ENCODE measurements at places on chromosomes 12 and 14.

DNA sequence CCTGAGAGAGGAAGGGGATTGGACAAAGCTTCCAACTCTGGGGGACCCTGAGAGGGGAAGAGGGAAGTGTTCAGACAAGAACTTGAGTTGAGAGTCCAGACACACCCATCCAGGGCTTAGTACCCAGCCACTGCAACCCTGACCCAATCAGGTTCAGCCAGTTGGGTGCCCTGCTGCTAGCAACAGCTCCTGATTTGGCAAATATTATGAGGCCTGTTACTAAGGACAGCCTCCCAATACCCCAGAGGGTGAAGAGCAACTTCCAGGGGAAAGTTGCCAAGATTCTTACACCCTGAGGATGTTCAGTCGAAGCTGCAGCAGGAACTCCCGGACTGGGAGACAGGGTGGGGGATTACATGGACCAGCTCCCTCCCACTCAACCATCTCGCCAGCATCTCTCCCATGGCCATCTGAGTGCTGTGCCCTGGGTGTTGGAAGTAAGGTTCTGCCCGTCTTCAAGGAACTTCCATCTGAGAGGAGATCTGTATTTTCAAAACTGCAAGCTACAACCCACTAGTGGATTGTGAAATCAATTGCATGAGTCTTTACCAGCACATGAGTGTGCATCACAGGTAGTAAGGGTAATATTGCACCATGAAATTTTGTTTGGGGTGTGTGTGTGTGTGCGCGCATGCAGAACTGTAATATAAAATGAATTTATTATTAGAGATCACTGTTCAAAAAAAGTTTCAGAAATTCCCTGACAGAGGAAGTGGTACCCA is 11.5 kb upstream of the KRT78 start:
- DNase-seq = no peak

DNA sequence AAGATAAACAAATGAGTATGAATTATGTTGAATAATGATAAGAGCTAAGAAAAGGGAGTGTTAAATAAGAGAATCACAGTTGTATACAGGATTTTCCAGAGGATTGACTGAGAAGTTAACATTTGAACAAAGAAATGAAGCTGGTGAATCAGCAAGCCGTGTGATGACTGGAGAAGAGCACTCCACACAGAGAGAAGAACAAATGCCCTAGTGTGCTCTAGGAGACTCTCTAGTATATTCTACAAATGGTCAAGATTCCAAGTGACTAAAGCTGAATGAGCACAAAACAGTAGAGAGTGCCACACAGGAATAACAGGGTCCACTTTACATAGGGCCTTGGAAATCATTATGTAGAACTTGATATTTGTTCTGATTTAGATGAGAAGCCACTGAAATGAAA is 587.1 kb upstream of the ATXN7L3B start:
- no peak for DNase-seq

DNA sequence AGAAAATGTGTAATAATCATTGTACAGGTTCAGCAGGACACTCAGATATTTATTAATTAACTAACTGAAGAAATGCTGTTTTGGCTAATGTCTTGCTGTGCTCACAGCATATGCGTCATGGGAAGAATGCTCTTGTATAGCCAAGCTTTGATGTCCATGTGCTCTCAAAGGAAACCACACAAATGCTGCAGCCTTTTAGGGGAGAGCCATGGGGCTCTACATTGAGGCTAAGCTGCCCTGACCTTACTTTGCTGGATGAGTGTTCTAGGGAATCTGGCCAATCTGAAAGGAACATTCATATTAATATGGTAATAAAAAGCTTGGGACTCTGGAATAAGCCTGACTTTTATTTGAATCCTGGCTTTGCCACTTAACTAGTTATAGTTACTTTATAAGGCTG is 9.5 kb upstream of the CRADD start:
- DNase-seq = no peak

DNA sequence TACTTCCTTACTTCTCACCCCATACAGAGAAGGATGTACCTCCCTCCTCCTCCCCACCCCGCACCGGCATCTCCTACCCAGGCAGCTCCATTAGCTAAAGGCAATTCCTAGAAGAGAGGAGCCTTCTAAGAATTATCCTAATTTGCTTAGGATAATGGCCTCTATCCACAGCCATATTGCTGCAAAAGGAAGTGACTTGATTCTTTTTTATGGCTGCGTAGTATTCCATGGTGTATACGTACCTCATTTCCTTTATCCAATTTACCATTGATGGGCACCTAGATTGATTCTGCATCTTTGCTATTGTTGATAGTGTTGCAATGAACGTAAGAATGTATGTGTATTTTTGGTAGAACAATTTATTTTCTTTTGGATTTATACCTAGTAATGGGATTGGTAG is 189.7 kb downstream of the PCNX1 start:
- no peak for DNase-seq

DNA sequence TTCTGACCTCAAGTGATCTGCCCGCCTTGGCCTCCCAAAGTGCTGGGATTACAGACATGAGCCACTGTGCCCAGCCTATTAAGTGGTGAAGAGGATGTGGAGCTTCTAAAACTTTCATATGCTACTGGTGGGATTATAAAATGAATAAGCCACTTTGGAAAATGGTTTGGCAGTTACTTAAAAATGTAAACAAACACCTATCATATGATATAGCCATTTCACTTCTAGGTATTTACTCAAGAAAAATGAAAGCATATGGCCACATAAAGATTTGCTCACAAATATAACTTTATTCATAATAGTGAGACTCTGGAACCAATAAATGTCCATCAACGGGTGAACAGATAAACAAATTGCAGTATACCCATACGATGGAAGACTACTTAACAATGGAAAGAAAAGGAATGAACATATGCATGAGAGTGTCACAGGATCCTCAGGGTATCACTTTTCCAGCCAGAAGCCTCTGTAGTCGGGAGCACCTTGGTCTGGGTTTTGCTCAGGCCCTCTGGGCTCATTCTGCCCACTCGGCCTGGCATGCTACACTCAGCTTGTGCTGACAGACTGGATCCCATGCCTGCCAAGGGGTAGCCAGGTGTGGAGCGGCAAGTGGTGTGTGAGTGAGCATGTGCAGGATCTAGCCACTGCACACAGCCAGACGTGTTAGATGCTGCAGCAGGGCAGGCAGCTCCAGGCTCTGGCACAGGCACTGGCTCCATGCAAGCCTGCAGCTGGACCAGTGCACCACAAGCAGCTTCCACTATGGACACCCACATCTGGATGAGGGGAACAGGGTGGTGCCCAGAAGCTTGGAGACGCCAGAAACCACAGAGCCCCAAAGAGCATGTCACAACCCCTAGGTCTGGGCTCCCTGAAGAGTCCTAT is 213.2 kb upstream of the DIO3 start:
- no peak for DNase-seq

DNA sequence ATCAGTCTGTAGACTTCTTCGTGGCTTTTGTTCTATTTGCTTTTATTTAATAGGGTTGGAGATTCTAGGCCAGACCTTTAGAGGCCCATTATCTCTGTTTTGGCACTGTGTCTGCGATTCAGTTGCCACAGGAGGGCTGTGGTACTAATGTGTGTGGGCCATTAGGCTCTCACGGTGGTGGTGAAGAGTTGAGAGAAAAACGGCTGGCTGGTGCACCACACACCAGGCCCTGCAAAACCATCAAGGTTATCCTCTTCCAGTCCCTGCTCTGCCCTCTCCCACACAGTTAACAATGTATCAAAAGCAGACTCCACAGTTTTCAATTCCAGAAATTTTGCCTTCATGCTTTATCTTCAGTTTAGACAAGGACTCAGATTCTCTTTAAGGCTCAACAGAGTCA is 97.7 kb downstream of the MYF5 start:
- DNase-seq = no peak

DNA sequence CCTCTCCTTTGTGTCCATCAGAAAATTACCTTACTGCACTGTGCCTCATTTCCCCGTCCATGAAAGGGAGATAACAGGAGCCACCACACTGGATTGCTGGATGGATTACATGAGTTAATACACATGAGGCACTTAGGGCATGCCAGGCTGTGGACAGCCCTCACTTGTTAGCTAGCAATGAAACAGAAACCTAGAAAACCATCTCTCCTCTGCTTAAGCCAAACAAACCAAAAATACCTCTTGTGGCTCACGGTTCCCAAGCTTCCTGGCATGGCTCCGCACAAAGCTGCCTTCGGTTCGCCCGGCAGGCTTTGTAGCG is 660 bp upstream of the HCFC2 start:
- no peak for DNase-seq

GRCh38 chr14:103562429-103563225 is at the start of the genes BAG5 and COA8:
TSS of gene BAG5 (minus strand) at chr14:103562657. CDS start at chr14:103561164, 1,493 bp downstream.
TSS of gene COA8 (plus strand) at chr14:103562960. CDS start at chr14:103563002, 42 bp downstream.
- DNase-seq = peak; percentile 99

GRCh38 chr14:65627315-65627714 is 214.8 kb downstream of the FUT8 start:
- DNase-seq = no peak

- DNase-seq = no peak
Measured at GRCh38 chr12:89760783-89761182, 52.1 kb upstream of the ATP2B1 start.

DNA sequence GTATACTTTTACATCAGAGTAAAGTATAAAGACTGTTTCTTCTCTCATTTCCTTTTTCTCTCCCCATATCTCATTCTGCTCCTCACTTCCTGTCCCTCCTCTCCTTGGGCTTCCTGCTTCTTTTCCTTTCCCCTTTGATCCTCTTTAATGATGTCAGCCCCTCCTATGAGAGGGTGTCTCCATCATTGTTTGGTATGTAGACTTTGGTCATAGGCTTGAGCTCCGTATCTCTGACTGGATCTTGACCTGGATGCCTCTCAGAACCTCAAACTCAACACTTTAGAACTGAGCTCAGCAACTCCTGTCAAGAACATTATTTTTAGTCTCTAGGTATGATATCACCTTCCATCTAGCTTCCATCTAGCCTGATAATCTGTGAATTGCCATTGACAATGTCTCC is 50.3 kb downstream of the AKAP6 start:
- no peak for DNase-seq

DNA sequence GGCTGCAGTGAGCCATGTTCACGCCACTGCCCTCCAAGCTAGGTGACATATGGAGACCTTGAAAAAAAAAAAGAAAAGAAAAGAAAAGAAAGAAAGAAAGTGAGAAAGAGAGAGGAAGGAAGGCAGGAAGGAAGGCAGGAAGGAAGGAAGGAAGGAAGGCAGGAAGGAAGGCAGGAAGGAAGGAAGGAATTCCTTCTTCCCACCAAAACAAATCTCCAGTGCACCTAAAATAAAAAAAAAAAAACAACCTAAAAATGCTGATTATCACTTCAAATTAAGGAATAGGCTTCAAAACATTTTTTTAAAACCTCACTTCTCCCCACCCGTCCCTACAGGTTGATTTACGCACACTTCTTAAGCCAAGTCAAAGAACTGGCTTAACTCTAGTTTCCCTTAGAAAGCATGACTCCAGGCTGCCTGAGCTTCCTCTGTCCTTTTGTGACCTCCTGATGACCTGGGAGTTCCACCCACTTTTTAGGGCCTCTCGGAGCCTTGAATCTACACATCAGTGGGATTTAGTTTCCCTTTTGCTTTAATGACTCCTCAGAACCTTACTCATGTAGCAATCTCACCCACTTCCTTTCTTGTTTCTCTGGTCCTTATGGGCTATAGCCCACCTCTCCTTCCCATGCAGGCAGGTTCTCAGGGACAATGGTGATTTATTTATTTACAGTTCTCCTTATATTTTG is 18.6 kb downstream of the DUSP6 start:
- DNase-seq = no peak

DNA sequence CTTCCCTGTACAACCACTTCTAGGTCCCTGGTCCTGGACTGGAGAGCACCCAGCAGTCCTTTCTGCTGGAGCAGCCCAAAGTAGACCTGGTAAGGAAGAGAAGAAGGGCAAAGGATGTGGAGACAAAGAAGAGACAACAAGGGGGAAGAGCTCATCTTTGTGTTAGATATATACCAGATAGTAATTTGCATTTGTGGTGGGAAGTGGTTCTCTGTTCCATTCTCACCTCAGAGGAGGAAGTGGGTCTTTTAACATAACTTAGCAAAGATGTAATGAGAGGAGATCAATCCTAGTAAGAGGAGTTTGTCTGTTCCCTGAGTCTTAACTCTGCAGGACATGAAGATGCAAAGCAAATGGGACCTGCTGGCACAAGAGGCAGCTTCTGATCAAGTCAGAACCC is 8.0 kb downstream of the CCDC198 start:
- peak; percentile 40 for DNase-seq

GRCh38 chr12:56983386-56983785 is 23.0 kb downstream of the ZBTB39 start:
- no peak for DNase-seq

GRCh38 chr14:80260645-80261044 is 49.3 kb upstream of the DIO2 start:
- no peak for DNase-seq

GRCh38 chr12:95322326-95322725 is 104.7 kb downstream of the VEZT start:
- DNase-seq = no peak

DNA sequence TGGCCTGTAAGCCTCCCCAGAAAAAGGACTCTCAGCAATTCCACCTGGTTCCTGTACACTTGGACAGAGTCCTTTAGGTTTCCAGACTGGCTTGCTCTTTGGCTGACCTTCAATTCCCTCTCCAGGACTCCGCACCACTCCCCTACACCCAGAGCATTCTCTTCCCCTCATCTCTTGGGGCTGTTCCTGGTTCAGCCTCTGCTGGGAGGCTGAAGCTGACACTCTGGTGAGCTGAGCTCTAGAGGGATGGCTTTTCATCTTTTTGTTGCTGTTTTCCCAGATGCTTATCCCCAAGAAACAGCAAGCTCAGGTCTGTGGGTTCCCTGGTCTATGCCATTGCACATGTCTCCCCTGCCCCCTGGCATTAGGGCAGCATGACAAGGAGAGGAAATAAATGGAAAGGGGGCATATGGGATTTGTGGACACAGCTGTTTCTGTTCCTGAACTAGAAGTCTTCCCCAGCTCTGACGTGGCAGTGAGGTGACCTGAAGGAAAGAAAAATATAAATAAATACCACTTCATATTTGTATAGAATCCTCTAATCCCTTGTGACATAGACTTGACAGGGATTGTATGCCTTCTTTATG is 1.3 kb downstream of the RNASE7 start:
- no peak for DNase-seq

DNA sequence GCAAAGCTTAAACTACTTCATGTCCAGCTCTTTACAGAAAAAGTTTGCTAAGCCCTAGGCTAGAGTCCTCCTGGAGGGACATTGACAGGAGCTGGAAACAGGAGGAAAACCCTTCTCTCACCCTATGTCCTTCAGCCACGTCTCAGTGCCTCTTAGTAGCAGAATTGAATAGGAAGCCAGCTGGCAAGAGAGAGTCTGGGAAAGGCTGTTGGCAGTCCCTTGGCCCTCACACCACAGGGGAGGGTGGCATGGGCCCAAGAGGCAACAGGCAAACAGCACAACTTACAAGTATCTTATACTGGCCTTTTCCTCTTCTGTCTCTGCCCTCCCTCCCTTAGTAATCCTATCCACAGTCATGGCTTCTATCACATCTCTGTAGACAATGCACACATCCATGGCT is 27.7 kb upstream of the DHRS2 start:
- DNase-seq = no peak

Measured in GM20000 (cell line).